ENCODE measurements at places on chromosomes 5 and 9. TPM values are rescaled to one million over a fixed set of nuclear protein-coding genes. Genes with fewer than 3 reads are reported as not detected.

Gene DMRT3
- total RNA-seq, result not detected

Gene RFX3
- total RNA-seq, result 22.3 TPM

Gene FREM1
- not detected for total RNA-seq

GRCh38 chr5:58606064-58606463 lies 23.2 kb downstream of the RAB3C start:
- no peak overlapping the region for H3K27ac ChIP-seq
- peaks cover 15% of the 10 kb centered on the region for H3K27me3 ChIP-seq
- H3K36me3 ChIP-seq, result peaks cover 32% of the 10 kb centered on the region
- no peak for DNase-seq
- H3K4me3 ChIP-seq, result no peak overlapping the region
- H3K4me1 ChIP-seq, result no peaks in the 10 kb centered on the region

- H3K4me3 ChIP-seq, result no peak overlapping the region
- H3K27ac ChIP-seq, result no peak overlapping the region
- no peaks in the 10 kb centered on the region for H3K36me3 ChIP-seq
- DNase-seq, result no peak
Observed at GRCh38 chr9:38699337-38699736, 20.6 kb downstream of the FAM240B start.

DNA sequence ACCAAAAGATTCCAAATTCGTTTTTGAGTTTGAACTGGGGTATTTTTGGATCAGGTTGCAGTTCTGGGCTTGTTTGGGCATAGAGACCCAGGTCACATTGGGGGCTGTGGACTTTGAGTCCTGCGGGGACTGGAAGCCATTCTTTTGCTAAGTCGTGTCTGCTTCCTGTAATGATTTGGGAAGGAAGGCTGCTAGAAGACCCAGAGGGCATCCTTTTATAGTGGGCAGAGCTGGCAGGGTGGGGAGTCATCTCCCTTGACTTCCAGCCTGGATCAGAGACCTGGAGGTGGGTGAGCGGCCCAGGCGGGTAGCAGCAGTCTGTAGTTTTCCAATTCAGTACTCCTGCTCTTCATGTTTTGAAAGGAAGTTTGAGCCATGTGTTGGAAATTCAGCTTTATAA lies 11.3 kb downstream of the ZNF618 start:
- no peaks in the 10 kb centered on the region for H3K27me3 ChIP-seq
- H3K4me1 ChIP-seq, result peaks cover 5% of the 10 kb centered on the region
- no peak for DNase-seq
- H3K36me3 ChIP-seq, result no peaks in the 10 kb centered on the region
